ENCODE measurements at places on chromosomes 13 and 19.

GRCh38 chr19:34961775-34962686, 2.0 kb downstream of the ZNF792 start:
- no peak for DNase-seq

GRCh38 chr13:41854758-41855157, 106.2 kb downstream of the VWA8 start:
- no peak for DNase-seq

DNA sequence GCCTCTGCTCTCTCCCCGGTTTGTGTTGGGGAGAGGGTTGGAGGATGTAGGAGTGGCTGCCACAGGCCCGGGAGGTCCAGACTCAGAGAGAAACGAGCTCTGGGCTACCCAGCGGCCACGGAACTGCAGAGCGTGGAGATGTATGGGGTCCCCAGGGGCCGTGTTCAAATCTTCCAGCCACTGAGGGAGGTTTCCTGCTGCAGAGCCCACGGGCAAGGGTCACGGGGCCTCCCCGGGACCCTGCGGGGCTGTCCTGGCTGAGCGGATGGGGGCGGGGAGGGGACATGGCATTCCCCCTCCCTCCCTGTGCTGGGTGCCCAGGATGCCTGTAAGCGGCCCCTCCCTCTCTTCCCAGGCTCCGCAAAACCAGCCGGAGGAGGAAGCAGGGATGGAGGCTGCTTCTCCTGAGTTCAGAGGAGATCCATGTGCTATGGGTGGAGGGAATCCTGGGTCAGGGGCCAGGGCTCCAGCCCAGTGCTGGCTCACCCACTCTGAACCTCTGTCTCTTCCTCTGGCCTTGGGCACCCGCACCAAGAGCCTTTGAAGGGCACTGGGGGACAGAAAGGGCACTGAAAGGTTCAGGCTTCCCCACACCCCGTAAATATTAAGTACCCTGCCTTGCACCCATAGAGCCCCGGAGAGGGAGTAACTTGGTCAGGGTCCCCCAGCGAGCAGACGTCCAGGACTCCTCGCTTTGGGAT, 22.6 kb downstream of the SMIM24 start:
- DNase-seq: no peak

- DNase-seq: no peak
Observed at GRCh38 chr13:28685892-28686291, 27.0 kb downstream of the POMP start.

DNA sequence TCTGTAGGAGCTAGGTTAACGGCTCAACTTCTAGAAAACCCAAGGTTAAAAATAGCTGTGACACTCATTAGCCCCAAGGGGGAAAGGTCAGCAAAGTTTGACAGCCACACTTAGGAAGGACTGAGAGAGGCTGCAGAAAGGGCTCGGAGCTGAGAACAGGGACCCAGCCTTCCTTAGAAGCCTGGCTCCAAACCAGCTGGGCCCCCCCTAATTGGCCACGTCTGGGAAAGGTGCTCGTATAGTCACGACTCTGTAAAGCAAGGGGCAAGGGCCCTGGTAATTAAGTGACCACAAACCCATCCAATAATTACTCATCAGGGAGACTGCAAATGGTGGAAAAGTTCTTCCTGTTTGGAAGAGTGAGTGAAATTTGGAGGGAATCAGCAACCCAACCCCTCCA, 90.5 kb downstream of the RNASEH2B start:
- DNase-seq: no peak

DNA sequence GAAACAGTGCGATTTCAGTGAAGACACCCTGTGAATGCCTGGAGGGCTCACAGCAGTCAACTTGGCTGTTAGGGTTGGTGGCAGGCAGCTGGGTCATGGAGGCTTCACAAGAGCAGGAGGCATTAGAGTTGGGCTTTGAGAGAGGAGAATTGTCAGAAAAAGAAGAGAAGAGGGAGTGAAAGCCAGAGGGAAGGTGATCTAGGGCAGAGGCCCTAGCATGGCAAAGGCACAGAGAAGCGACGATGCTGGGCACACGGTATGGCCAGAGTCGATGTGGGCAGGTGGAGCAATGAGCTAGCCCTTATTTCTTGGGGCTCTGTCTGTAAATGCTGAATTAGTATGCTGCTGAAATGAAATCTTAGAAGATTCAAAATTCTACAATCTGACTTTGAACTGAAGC, 52.6 kb upstream of the OLFM4 start:
- DNase-seq: no peak

DNA sequence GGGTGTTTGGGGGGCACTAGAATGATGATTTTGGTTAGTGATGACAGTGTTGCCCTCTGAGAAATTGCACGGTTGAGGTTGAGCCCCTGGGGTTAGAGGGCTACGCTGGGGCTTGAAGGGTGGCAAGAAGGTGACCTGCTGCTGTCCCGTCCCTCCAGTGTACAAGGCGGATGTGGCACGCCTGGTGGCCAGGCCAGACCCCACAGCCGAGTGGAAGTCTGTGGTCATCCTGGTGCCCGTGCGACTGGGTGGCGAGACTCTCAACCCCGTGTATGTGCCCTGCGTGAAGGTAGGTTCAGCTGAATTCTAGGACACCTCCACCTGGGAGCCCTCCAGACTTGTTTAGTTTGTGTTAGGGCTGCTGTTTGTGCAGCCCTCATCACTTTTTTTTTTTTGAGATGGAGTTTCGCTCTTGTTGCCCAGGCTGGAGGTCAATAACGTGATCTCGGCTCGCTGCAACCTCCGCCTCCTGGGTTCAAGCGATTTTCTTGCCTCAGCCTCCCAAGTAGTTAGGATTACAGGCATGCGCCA, 5.1 kb downstream of the ATG4D start:
- DNase-seq: no peak

GRCh38 chr13:107209824-107210722, 642.1 kb upstream of the ARGLU1 start:
- no peak for DNase-seq

DNA sequence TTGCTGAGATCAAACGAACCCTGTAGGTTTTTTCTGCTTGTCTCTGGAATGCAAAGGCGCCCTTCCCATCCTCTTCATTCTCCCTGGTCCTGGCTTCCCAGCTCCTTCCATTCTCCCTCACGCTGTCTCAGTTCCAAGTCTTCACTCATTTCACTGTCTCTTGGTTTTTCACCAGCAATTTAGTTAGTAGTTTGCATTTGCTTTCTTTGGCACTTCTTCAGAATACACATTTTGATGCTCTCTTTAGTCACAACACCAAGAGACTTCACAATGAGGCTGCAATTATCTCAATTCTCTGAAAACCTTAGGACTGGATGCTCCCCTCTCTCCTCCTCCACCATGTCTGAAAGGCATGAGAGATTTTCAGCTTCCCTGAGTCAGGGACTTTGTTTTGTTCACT, 470.7 kb downstream of the FGF14 start:
- DNase-seq: no peak

Measured in NCI-H510A treated with DMSO at 0.1 percent for 48 hours (cell line).